ENCODE measurements at places on chromosomes 16 and 17.

- no peak for DNase-seq
These were observed 88.9 kb upstream of the ATF7IP2 start for GRCh38 chr16:10296956-10297340.

- no peak for DNase-seq
These were observed 23.0 kb upstream of the CDR2 start for GRCh38 chr16:22397464-22397863.

DNA sequence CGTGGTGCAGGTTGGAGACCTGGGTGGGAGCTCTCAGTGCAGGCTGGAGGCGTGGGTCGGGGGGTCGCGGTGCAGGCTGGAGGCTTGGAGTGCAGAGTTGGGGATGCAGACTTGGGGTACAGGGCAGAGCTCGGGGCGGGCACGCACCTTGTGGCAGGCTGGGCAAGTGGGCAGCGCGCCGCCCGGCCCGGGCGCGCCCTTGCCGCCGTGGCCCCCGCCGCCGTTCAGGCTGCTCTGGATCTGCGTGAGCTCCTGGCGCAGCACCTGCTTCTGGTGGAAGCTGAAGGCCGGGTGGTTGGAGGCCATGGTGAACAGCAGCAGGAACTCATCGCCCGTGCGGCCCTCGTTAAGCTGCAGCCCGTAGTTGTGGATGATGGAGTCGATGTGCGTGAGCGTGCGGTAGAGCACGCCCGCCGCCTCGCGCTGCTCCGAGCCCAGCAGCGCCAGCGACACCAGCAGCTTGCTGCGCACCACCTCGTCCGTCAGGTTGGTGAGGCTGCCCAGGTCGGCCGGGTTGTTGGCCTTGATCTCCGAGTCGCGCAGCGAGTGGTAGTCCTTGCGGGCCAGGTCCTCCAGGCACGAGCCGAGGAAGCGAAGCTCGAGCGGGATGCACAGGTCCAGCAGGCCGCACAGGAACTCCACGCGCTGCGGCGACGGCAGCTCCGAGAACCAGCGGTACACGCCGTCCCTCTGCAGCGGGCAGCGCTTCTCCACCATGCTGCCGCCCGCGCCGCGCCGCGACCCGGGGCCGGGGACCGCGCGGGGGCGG, 1.1 kb downstream of the ZCCHC14 start:
- peak; percentile 59 for DNase-seq

GRCh38 chr17:1941272-1942065, 83.7 kb downstream of the RTN4RL1 start:
- DNase-seq, result no peak

DNA sequence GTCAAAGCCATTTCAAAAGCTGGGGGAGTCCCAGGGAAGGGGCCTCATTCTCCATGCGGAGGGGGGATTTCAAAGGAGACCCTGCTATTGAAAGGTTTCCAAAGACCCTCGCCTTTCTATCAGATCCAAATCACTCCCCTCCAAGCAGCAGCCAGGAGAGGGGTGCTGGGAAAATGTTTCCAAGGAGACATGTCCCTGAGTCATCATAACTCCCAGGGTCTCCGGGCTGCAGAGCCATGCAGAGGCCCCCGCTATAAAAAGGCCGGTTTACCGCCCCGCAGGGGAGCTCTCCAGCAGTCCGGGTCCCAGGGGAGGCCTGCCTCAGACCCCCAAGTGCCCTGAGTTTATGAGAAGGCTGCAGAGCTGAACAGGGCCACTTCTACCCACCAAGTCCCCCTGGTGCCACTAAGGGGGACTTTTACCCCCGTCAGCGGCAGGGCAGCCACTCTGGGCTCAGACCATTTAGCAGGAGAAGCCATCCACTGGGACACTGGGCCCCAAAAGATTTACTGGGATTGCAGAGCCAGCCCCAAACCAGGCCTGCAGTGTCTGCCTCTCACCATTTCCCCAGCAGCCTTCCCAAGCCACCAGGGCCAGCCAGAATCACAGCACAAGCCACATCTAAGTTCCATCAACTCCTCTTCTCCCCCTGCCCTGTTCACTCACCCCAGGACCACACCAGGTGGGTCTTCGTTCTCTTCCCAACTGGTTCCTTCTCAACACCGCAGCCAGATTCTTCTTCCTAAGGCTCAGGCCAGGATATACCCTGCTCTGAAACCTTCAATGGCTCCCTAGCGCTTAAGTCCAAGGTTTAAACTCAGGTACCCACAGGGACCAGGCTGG, 234.4 kb downstream of the ZNF423 start:
- no peak for DNase-seq

DNA sequence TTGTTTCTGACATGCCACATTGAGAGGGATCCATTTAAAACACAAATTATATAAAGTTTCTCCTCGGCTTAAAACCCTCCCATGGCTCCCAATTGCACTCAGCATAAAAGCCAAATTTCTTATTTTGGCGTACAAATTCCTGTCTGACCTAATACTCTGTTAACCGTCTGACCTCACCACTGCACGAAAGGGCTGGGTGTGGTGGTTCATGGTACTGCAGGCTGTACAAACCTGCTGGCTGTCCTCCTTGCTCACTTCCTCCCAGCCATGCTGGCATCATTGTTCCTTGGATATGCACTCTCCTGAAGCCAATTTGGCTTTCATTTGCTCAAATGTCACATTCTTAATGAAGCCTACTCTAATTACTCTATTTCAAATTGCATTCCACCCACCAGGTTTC, 301.6 kb upstream of the C16orf82 start:
- no peak for DNase-seq
